Karpas-422 (cell line): ENCODE measurements at places on chromosomes 2 and 18.

- DNase-seq: no peak
Measured at GRCh38 chr2:161998857-161999256, 75.2 kb downstream of the DPP4 start.

GRCh38 chr2:101145406-101145805, 5.8 kb downstream of the TBC1D8 start:
- DNase-seq: no peak

DNA sequence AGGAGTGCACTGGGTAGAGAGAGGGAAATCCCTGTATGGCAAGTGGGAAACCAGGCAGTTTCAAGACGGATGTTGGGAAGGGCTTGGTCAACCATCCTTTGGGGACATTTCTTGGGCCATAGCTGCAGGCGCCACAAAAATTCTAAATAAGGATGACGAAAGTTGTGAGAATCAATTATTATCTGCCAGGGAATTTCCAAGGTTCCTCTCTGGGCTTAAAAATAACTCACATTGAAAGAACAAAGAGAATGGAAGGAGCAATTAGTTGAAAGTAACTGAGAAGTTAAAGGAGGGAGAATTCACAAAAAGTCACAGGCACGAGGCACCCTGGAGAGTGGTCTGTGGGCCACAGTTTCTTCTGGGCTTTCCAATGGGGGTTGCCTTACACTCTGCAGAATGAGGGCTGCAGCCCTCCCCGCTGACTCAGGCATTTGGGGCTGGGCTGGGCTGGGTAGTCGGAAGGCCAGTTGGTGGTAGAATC, 195.7 kb downstream of the SMAD7 start:
- DNase-seq: no peak

DNA sequence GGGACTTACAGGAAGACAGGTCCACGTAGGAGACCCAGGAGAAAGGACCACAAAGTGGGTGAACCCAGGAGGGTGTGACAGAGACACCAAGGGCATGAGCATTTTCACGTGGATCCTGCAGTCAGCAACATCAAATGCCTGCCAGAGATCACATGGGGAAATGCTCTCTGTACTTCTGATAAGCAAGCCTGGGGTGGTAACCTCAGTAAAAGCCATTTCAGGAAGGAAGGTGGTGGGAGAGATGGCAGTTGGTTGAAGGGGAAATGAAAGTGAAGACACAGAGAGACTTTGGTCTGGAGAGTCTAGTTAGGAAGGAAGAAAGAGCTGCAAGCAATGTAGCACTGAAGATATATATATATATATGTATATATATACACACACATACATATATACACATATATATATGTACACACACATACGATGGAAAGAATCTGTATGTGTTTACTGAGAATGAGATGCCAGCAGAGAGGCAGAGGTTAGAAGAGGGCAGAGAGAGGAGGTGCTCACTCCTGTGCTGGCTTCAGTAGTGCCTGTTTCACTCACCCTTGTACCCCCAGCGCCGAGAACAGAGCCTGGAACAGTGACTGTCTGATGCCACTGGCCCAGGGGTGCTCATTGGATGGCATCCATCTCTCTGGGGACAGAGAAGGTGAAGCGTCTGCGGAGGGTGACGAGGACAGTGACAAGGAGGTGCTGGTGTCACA, 314.9 kb downstream of the AFF3 start:
- DNase-seq: peak; percentile 63

- no peak for DNase-seq
Measured at GRCh38 chr18:55013685-55014084, 54.4 kb upstream of the CCDC68 start.

GRCh38 chr2:156491176-156491575, 55.0 kb downstream of the GPD2 start:
- no peak for DNase-seq

DNA sequence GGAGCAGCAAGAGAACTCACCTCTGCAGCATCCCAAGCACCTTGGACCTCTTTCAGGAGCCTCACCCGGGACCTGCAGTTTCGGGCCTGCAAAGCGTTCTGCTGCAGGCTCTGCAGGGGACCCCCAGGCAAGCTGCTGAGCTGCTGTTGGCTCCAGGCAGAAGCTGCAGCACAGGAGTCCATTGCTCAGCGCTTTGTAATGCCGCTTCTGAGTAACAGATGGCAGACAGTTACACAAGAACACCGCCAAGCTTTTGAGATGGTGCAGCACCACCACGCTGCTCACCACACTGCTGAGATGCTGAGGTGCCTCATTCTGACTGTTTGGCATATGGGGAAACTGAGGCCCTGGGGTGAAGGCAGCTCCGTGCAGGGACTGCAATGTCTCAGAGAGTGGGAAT, 1.9 kb upstream of the GALNT14 start:
- no peak for DNase-seq

- DNase-seq: no peak
Measured at GRCh38 chr2:98564541-98565132, 43.7 kb downstream of the COA5 start.

- DNase-seq: no peak
Measured at GRCh38 chr2:159076241-159076640, 107.8 kb downstream of the TANC1 start.

- no peak for DNase-seq
Measured at GRCh38 chr2:161232571-161232970, 72.3 kb downstream of the TANK start.
